ENCODE measurements at places on chromosomes 2 and 18.

- DNase-seq = peak; percentile 64
These were observed 4.6 kb downstream of the INHA start for GRCh38 chr2:219576505-219577388.

DNA sequence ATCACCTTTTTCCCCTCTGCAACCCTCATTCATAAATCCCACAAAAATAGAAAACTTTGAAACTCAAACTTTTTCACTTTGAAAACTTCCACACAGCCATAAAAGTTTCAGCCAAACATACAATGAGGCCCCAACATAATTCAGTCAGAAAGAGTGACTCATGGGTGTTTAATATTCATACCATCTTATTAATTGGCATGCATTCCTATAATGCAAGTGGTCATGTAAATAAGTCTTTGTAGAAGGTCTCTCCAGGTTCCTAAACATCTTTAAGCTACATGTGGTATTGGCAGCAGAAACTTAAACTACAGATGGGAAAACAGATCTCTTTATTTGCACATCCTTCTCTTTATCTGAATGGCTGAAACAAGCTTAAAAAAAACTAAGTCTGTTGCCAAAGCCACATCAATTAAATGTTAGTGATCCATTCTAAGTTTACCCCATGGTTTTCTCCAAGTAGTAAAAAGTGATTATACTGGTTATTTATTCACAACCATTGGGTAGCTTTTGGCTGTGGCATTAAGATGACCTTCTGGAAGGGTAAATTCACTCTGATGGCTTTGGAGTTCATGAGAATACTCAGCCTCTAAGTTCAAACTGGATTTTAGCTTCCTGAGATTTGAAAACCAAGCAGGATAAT is 70.2 kb upstream of the LYPD1 start:
- DNase-seq = no peak

DNA sequence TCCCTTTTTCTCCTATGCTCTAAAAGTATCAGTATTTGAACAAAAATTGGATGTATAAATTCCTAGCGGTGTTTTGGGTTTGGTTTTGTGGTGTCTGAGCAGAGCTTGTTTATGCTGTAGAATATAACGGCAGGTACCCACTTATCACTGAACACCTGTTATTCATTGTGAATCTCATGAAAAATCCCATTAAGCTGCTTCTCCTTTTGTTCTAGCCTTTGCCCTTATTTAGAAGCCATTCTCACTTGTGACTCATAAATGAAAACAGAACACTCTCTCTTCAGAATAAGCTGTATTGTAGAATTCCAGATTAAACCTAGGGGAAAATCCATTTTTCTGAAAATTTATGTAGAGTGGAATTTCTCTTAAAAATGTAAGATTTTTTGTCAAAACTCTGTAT is 104.0 kb downstream of the PRPF40A start:
- no peak for DNase-seq

DNA sequence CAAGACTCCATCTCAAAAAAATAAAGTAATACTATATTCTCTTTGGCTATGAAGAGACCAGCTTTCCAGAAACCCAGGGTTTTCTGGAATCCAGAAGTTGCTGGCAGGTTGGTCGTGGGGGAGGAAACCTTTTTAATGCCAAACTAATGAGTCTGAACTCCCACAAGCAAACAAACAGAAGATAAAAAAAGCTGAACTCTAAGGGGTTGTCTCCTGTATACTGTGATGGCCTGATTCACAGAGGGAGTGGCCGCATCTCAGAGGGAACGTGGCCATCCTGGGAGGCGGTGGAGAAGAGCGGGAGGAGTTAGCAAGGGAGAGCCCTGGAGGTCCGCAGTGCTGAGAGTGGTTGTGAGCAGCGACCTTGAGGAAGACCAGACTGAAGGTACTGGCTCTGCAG is 36.1 kb downstream of the LIMS1 start:
- no peak for DNase-seq

- DNase-seq = no peak
These were observed 18.7 kb downstream of the SMIM21 start for GRCh38 chr18:75408554-75409506.

- DNase-seq = no peak
These were observed 649.3 kb upstream of the SOX11 start for GRCh38 chr2:5042666-5043440.

DNA sequence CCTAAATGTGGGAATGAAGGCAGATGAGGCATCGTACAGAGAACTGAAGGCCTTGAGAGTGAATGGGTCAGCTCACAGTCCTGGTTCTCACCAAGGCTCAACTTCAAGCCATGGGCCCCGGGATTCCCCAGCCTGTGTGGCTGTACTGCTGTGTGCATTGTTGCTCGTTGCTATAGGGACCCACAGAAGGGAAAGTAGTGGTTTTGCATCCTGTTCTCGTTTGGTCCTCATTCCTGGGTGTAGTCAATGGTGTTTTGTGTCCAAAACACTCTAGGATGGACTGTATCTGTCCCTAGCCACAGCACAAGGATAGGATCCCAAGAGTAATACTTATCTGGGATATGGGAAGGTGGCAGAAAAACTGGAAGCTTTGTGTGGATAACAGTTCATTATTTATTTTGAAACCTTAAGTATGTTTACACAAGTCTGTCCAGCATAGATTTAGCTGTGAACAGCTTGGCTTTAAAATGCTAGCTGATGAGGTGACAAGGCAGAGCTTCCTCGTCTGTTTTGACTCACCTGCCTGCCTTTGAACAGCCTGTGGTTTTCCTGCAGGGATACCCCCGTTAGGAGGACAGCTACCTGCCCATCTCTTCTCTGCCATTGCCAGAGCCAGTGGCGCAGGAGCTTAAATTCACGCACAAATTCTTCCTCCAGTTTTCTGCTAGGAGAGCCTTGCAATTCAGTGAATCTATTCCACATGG is 85.0 kb downstream of the WDSUB1 start:
- no peak for DNase-seq

- no peak for DNase-seq
These were observed 11.3 kb downstream of the VRK2 start for GRCh38 chr2:58057707-58058530.

- no peak for DNase-seq
These were observed 111.9 kb upstream of the SYT4 start for GRCh38 chr18:43389163-43389562.

GRCh38 chr2:61877571-61878245 is 10.7 kb downstream of the CCT4 start:
- DNase-seq = no peak

- peak; percentile 49 for DNase-seq
These were observed 178.7 kb downstream of the CLIP4 start for GRCh38 chr2:29293830-29294438.

GRCh38 chr2:20168727-20169696 is 55.9 kb downstream of the SDC1 start:
- no peak for DNase-seq

DNA sequence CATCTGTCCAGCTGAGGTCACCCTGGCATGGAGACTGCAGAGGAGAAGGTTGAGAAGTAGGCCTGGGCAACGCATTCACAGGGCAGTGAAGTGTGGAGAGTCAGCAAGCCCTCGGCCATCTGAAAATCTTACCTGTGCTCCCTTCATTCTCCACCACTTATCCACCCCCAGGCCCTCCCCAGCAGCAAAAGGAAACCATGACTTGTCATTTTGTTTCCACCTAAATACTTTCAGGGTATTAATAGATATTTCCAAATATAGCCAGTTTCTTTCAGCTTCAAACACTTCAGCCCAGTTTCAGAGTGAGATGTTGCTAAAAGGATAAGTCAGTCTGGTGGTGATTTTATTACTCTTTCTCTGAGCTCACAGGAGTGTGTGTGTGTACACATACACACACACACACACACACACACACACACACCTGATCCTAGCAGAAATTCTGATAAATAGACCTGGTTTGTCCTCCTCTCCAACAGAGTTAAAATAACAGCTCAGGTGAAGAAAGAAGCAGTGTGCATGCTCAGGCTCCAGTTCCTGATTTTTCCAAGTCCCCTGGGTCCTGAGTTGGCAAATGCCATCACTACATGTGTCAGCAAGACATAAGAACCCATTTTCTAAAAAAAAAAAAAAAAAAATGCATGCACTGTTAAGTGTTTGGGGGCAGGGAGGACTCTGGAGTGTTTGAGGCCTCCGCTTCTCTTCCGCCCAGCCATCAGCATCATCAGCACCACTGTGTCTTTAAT is 82.8 kb downstream of the LOXHD1 start:
- DNase-seq = no peak

All from Caco-2 (cell line).